ENCODE measurements at places on chromosomes 11 and 22.

DNA sequence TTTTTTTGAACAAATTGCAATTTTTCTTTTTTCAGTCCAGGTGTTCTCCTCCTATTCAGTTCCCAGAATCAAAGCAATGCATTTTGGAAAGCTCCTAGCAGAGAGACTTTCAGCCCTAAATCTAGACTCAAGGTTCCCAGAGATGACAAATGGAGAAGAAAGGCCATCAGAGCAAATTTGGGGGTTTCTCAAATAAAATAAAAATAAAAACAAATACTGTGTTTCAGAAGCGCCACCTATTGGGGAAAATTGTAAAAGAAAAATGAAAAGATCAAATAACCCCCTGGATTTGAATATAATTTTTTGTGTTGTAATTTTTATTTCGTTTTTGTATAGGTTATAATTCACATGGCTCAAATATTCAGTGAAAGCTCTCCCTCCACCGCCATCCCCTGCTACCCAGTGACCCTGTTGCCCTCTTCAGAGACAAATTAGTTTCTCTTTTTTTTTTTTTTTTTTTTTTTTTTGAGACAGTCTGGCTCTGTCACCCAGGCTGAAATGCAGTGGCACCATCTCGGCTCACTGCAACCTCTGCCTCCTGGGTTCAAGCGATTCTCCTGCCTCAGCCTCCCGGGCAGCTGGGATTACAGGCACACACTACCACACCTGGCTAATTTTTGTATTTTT, 6.2 kb upstream of the UBE4A start:
- no peak for ATAC-seq

- no peak for ATAC-seq
These were observed 93.8 kb downstream of the TRIM29 start for GRCh38 chr11:120044011-120044675.

DNA sequence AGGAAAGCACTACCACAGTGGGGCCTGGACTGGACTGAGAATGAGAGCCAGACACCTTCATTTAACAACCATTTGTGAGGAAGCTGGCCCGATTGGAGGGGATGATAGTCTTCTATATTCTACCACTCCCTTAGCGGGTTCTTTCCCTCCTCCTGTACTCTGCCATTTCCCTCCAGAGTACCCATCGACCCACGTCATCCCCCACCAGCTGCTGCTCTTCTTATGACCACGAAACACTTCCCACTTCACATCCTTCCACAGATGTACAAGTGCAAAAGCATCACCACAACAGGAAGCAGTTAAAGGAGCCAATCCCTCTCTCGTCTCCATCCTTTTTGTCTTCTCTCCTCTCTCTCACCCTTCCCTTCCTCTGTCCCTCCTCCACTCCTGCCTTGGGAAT, 18.0 kb upstream of the UBASH3B start:
- ATAC-seq, result no peak

DNA sequence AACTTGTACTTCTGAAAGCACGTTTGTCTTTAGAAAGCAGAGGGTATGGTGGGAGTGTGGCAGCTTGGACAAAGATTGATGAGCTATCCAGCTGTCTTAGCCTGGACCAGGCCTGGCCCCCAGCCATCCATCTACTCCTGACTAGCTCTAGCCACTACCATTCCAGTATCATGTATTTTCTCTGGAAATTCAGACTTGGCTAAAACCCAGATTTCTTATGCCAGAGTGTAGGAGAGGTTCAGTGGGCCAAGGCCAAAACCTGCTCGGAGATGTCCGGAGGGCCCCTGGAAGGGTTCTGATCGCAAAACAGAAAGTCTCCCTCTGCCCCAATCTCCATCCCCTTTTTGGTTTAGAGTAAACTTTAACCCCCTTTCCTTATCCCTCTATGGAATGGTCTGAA, 24.8 kb upstream of the MTCH2 start:
- ATAC-seq, result no peak

GRCh38 chr11:72140661-72141060, 5.1 kb downstream of the FOLR3 start:
- ATAC-seq, result no peak

- ATAC-seq, result no peak
These were observed 24.4 kb upstream of the FXYD6 start for GRCh38 chr11:117900720-117901440.

DNA sequence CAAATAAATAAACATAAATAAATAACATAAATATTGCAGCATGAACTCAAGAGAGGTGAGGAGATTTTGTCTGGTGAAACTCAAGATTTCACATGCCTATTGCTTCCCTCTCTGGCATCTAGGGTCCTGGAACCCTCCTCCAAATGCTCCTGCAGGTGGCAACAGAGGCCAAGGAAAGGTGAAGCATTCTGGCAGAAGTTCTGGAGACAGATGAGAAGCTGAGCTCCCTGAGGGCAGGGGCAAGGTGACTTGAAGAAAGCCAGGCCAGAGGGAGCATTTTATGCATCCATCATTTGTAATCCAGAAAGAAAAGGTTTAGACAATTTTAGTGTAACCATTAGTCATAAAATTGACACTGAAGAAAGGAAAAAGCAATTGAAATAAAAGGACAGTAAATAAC, 64.9 kb downstream of the ENDOD1 start:
- no peak for ATAC-seq

- no peak for ATAC-seq
These were observed 5.8 kb upstream of the TAGLN start for GRCh38 chr11:117193130-117194020.

DNA sequence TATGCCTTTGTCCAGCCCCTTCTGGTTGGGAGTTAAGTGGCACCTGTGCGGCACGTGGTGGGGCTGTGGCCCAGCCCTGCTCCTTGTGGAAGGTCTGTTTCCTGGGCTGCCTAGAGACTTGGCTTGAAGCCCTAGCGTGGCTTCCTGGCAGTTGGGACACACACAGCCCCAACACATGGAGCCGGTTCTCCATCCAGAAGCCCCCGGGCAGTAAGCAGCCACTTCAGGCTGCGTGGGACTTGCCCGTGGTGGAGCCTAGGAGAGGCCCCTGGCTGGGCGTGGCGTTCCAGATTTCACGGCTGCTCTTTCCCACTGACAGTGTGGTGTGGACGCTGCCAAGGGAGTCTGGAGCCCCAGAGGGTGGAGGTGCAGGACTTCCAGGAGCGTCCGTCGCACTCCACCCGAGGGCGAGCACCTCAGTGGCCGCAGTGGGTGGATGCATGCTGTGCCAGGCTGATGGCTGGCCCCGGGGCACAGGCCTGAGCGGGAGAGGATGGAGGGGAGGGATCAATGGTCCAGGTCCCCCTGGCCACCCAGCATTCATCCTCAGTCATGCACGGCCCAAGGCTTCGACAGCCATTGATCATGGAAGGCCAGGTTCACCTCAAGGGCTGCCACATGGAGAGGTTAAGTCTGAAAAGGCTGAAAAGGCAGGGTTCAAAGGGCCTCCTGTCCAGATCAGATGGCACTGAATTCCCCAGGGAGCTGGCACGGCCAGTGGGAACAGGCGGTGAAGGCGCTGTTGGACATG, 9.3 kb downstream of the CCND1 start:
- ATAC-seq, result no peak

DNA sequence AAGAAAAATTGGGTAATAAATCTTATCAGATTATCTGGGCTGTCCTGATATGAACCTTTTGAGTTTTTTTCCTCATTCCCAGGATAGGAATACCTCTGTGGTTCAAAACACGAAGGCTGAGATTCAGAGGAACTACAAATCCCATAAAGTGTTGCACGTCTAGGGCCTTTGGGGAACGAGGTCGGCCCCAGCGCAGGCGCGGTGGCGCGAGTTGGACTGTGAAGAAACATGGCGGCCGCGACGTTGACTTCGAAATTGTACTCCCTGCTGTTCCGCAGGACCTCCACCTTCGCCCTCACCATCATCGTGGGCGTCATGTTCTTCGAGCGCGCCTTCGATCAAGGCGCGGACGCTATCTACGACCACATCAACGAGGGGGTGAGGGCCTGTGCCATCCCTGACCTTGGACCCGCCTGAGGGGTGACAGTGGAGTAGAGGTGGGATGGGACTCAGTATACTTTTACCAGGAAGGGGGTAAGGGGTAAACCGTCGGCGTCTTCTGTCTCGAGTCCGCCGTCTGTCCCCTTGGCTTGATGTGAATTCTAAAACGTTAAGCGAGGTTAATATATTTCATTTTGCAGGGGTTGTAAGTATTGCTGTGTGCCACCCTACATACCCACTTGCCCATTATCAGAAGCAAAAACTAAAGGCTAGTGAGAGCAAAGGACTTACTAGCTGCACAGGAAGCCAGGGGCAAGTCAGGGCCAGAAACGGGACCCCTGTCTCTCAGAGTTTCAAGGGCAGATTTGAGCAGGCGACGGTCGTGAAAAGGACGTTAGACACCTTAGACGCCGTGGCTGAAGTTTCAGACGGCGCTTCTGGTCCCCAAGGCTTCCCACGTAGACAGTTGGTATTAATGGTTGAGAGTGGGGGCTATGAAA, at the start of gene UQCR10:
Gene UQCR10 (plus strand): TSS at position 199 of the 881 bp plus-strand sequence. CDS start 30 bp downstream, at position 229.
- peak; percentile 78 for ATAC-seq

- no peak for ATAC-seq
These were observed 1.8 kb upstream of the MARK2 start for GRCh38 chr11:63837027-63837688.

DNA sequence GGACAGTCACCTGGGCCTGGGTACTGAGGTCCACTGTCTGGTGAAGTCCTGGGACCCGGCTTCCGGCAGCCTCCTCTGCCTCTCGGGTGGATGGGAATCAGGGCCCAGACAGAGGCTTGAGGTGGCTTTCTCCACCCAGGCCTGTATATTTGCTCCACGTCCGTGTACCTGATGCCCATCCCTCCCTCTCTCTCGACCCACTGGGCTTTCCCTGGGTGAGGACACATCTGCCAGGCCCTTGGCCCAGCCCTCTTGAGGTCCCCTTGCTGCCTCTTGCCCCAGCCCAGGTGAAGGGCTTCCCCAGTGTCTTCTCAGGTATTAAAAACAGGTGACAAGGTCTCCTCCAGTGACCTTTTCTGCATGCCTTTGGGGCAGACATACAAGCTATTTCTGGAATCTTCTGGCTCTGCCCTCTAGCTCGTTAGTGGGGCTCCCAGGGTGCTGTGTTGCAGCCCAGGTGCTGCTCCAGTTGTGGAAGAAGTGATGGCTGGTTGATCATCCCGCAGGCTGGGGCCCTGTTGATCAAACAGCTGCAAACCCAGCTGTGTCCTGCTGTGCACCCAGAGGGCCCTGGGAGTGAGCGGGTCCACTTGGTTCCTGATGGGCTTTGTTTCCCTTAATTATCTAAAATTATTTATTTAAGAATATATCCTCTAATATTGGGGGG, 25.5 kb upstream of the ACR start:
- ATAC-seq, result no peak

DNA sequence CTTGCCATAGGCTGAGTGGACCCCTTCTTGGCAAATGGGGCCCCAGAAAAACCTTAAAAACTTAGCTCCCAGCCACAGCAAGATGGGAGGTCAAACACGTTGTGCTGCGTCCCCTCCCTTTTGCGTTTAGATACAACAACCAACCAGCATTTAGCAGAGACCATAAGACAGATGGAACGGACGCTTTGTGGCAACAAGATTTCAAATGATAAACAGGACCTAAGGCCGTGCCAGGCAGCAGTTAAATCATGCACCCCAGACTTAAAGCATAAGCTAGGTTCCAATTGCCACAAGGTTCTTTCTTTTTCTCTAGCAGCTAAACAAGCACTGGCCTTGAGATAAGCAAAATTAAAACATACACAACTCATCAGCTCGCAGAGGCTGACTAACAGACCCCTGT, 39.4 kb upstream of the NTM start:
- no peak for ATAC-seq

- ATAC-seq, result no peak
These were observed 768 bp upstream of the CDKN1C start for GRCh38 chr11:2886191-2886894.

GRCh38 chr11:132855516-132855915, 676.8 kb downstream of the OPCML start:
- ATAC-seq, result no peak

DNA sequence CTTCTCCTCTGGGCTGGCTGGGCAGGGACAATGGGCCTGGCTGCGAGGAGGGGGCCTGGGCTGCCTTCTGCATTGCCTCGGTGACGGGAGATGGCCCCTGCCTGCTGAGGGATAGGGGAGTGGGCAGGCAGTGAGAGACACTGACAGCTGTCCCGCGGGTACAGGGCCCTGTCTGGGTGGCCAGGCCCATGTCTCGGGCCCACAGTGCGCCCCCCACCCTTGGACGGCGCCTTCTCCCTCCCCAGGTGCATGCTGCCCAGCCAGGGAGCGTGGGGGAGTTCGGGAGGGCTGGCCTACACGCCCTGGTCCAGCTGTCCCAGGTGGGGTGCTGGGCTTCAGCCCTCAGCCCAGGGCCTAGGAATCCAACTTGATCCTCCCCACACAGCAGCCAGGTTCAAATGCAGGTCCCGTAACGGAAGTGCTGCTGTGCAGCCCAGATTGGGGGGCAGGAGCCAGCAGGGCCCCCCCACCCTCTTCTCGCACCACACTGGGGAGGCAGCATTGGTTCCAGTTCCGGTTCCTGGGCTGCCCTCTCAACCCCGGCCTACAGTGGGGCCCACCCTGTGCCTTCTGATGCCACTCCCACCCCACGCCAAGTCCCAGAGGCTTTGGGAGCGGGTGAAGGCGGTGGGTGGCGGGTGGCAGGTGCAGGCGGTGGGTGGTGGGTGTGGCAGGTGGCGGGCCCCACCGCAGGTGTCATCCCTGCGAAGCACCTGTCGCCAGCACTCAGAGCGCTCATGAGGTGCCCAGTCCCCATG, 7.3 kb upstream of the TSSC4 start:
- ATAC-seq, result no peak

DNA sequence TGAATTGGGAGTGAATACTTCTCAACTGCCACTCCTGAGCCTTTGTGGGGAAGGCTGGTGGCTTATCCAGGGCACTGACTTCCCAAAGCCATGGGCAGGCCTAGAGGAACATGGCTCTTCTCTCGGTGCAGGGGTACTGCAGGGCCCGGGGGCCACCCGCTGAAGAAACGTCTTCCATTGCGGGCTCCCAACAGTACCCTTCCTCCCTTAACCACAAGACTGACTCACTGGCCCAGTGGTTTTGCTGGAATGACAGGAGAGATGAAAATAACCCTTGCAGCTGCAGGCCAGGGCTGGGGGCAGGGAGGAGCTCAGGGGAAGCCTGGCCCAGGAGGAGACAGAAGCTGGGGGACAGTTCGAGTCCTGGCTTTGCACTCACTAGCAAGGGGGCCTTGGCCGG, 13.5 kb downstream of the TXN2 start:
- no peak for ATAC-seq

GRCh38 chr11:66933531-66933930, 24.7 kb downstream of the PC start:
- no peak for ATAC-seq

GRCh38 chr11:14359501-14360031, 583 bp upstream of the RRAS2 start:
- no peak for ATAC-seq

Data from activated CD4-positive, CD25-positive, alpha-beta regulatory T cell treated with anti-CD3 and anti-CD28 coated beads, Interleukin-2, amount 50 U/mL, for 24 hours (primary cell).